ENCODE measurements at places on chromosomes 5 and 9.

DNA sequence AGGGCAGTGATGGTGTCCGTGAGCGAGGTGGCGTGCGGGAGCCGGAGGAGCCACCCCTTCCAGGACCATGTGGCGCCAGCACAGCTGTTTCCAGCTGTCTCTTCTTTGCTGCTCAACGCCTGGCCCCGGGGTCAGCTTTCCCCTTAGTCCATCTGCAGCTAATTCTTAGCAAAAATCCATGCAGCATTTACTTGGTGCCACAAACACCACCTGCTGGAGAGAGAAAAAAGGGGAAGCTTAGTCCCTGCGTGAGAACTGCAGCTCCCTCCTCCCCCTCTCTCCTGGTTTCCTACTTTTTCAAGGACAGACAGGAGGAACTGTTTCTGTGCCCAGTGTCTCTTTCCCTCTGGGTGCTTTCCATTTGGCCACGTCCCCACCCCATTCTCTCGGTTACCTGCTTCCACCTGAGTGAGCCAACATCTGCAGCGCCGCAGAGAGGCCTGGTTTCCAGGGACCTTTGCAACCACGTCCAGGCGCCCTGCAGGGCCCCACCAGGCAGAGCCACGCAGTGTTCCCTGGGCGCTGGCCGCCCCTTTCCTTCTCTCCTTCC is 3.4 kb downstream of the SLC6A19 start:
- no peak for DNase-seq

GRCh38 chr5:126911986-126912385 is 118.4 kb downstream of the MARCHF3 start:
- DNase-seq = no peak

- DNase-seq = no peak
These were observed 389.6 kb downstream of the KDM4C start for GRCh38 chr9:7147121-7148090.

GRCh38 chr9:35257986-35258659 is 96.3 kb downstream of the UNC13B start:
- no peak for DNase-seq

GRCh38 chr9:20512636-20513035 is 109.7 kb downstream of the MLLT3 start:
- DNase-seq = no peak

DNA sequence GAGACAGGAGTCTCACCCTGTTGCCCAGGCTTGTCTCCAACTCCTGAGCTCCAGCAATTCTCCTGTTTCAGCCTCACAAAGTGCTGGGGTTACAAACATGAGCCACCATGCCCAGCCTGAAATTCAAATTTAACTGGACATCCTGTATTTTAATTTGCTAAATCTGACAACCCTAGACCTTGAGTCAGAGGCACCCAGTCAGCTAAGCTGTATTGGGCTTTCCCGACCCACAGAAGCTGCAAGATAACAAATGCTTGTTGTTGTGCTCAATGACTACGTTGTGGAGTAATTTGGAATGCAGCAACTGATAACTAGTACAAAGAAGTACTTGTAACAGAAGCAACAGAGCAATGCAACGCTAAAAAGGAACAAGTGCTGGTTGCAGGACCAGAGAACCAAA is 533.1 kb downstream of the NTRK2 start:
- DNase-seq = no peak

GRCh38 chr9:16312116-16312515 is 558.4 kb downstream of the BNC2 start:
- DNase-seq = no peak

GRCh38 chr5:75869891-75870290 is 152.7 kb upstream of the POC5 start:
- DNase-seq = no peak

GRCh38 chr5:179224741-179225140 is 120.5 kb downstream of the ADAMTS2 start:
- DNase-seq = no peak

DNA sequence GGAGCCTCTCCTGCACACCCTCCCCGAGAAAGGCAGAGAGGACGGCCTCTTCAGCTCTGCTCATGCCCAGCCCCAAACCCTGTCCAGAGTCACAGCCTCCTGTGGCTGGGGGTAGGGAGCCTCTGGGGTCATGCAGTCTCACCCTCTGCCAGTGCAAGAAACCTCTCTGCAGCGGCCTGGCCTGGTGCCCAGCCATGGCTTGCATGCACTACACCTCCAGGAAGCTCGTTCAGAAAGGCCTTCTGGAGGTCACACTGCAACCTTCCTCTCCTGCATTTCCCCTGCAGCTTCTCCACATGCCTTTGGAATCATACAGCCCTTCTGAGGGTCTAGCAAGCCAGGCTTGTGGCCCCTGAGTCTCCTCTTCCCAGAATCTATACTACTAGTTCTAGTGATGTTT is 17.9 kb downstream of the CSF1R start:
- DNase-seq = no peak

DNA sequence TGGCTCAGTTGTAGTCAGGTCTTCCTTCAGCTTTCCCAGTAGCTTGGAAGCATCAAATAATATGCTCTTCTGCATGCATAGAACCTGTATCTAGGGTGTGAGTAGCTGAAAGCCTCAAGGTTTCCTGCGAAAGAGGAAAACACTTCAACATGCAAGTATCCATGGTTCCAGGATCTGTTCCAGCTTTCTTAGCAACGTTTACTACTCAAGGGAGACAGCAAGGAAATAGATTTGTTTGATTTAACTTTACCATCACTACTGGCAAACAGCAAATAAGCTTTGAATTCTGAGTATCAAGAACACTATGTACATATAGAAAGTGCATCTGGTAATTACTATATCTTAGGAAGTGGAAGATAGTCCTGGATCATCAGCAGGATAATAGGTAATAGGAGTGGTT is 341.0 kb downstream of the PRR16 start:
- DNase-seq = no peak

DNA sequence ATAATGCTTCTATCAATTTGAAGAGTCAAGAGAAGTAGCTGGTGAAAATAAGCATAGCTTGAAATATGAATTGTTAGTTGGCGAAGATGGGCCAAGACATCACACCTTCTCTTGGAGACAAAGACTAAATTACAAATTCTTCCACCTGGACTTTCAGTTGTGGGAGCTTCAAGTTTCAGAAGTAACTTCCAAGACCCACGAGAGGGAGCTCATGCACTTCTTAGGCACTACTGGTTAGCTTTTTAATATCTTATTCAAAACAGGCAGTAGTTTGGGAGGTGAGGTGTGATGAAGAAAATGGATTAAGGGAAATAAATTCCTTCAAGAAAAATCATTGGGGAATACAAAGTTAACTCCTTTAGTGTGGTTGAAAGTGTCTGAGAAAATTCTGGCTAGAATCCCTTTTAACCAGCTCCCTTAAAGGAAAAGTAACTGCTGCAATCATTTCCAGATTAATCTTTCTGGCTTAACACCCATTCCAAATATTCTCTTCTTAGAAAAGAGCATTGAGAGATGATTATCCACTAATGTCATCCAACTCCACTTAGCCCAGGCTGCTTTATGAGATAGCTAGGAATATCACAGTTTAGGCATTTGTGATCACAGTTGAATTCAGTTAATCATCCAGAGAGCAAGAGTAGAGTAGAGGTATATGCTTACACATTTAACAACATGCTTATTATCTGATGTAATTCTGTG is 139.5 kb upstream of the DMRTA1 start:
- no peak for DNase-seq

DNA sequence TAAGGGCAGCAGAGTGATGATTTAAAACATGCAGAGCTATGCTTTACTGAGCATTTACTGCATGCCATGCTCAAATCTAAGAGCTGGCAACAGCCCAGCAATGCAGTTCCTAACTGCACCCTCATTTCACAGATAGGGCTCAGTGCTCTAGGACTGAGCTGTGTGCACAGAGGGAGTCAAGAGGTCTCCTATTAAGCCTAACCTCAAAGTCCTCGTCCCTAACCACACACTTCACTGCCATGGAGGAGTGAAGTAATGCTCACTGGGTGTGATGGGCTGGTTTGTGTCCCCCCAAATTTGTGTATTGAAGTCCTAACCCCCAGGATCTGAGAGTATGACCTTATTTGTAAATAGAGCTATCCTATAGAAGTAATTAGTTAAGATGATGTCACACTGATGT is 25.9 kb downstream of the BARX1 start:
- DNase-seq = no peak

DNA sequence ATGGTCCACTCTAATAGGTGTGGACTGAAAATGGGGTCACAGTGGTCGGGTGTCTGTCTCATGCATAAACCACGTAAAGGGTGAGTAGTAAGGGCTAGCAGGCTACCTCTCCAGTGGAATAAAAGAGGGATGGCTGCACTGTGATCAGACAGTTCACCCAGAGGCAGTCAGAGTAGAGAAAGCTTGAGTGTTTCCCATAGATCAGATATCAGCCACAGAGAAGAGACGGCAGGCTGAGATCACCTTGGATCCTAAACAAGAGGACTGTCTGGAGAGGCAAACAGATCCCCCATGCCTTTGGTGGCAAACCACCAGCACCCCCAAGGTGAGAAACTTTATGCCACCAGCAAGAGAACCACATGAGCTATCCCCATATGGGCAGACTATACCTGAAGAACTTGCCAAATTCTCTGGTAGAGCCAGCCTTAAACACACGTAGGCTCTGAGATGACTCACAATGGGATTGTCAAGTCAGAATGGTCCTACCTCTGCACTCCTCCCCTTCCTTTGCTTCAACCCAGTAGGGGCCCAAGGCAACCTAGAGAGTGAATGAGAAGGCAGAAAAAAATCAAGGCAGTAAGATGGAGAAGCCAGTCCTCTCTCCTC is 205.2 kb upstream of the MAP3K1 start:
- DNase-seq = peak; percentile 44

- DNase-seq = no peak
These were observed 12.6 kb upstream of the ANKH start for GRCh38 chr5:14884062-14884612.

GRCh38 chr9:75109210-75109839 is 21.0 kb downstream of the OSTF1 start:
- DNase-seq = no peak

DNA sequence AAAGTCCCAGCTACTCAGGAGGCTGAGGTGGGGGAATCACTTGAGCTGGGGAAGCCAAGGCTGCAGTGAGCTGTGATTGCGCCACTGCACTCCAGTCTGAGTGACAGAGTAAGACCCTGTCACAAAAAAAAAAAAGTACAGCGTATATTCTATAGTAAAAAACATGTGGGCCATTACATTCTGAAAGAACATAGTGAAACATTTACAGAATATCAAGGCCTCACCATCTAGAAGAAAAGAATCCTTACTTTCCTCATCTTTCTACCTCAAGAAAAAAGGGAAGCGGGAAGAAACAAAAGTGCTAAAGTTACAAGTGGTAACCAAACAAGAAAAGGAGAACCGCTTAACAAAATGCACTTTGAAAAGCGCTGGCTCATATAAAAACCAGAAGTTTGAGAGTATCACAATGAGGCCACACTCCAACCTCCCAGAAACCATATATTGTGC is 5.7 kb upstream of the SYK start:
- no peak for DNase-seq
